ENCODE measurements at places on chromosomes 4 and X.

GRCh38 chr4:81180916-81181315, 34.1 kb downstream of the PRKG2 start:
- DNase-seq: no peak

DNA sequence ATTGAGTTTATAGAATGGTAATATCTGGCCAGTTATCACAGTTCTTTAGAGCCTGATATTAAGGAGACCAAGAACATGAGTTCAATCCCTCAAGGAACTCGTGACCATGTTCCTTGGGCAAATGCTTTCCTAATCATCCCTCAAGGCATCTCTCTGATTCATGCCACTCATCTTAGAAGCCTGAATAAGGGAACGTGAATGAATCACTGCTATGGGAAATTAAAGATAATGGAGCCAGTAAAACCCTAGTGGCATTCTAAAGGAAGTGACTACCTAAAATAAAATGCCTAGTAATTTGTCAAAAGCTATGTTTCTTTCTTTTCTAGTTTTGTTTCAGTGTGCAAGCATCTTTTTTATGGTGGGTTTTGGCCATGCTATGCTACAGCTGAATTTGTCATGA, 1161.3 kb downstream of the C4orf33 start:
- no peak for DNase-seq

DNA sequence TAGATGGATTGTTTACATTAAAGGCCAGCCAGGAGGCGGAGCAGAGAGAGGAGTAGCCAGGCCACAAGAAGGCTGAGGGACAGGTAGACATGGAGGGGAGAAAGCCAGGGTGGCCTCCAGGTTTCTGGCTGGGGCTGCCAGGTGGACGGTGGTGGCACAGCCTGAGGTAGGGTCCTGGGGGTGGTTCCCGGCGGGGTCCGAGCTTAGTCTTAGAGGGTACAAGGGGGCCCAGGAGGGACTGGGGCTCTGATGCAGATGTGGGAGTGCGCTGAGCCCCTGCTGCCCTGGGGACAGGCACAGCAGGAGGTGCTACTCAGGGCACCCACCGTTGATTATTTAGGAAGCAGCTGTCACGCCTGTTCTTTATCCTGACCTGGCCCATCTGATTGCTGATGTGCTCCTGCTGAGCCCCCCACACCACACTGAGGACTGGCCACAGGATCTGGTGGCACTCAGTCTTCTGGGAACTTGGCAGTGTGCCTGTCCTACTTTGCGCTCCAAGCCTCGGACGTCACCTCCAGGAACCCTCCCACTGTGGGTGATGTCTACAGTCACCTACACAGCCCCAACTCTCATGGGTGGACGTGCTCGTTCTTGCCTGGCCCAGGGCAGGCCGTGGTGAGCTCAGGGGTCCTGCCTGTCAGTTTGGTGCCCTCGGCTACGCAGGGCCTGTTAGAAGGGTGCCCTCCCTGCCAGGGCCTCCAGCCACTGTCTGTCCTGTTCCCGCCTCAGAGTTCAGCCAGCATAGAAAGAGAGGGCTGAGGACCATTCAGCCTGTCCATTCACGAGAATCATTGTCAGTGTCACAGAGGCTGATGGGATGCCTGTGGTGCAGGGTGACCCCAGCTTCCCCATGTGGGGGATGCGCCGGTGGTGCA, 12.0 kb downstream of the WFS1 start:
- DNase-seq: no peak

- DNase-seq: no peak
These were observed 73.9 kb downstream of the SERTM2 start for GRCh38 chrX:111585337-111585736.

- no peak for DNase-seq
These were observed 26.1 kb downstream of the PALLD start for GRCh38 chr4:168522829-168523489.

DNA sequence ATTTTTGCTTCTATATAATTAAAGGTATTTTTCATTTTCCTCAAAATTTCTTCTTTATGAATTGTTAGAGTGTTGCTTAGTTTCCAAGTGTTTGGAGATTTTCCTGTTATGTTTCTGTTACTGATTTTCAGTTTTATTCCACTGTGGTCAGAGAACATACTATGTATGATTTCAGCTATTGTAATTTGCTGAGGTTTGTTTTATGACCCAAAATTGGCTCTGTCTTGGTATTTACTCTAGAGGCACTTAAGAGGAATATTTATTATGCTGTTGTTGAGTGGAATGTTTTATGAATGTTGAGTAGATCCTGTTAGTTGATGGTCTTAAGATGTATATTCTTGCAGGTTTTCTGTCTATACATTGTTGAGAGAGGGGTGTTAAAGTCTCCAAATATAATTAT, 263.5 kb downstream of the PABPC4L start:
- DNase-seq: peak; percentile 36

Measured in muscle of leg (tissue), 16 donors.